T-cell (primary cell): ENCODE measurements at places on chromosomes 3 and 15.

DNA sequence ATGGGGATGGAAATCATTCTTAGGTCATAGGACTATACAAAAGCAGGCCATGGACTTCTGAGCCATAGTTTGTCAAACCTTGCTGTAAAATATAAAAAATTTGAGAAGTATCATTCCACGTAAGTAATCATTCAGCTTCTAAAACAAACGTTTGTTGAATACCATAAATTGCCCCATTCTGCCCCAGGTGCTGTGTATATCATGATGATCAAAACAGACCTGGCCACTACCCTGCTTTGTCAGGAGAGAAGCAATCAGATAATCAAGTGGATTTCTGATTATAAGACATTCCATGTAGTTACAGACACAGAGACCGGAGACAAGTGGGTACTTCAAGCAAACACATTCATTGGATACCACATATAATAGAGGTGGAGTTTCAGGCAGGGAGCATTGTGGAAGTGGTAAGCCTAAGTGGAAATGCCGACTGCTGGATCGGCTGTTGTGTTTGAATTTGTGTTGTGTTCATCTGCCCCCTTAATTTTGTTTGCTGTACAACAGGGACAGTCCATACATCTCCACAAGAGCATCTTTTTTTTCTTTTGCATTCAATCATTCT is 61.7 kb downstream of the TGFBR2 start:
- DNase-seq = no peak

DNA sequence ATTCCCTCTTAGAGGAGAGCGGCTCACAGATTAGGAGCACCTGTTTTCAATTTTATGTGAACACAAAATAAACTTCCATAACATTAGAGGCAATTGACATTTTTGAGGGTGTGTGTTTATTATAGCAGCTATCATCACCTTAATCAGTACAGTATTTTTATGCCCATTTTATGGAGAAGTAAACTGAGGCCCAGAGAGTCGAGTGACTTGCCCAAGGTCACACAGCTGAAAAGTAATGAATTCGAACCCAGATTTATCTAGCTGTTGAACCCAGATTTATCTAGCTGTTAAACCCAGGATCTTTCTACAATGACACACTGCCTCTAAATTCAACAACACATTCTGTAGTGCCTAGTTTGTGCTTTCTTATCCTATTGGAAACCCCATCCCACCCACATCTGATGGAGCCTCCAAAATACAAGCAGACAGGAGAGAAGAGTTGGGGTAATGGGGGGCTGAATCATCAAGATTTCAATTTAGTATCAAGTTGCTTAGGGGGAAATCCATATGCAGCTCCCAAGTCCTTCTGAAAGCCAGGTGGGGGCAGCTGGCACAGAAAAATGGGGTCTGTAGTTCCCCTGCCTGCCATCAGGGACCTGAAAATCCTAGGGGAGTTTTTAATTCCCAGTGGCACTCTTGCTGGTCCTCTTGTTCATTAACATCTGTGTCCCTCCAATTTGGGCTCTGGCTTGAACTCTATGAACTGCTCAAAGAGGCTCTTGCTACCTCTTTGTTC is 50.4 kb upstream of the TRA2B start:
- no peak for DNase-seq

- no peak for DNase-seq
Observed at GRCh38 chr3:128803307-128803706, 76.1 kb upstream of the ACAD9 start.

DNA sequence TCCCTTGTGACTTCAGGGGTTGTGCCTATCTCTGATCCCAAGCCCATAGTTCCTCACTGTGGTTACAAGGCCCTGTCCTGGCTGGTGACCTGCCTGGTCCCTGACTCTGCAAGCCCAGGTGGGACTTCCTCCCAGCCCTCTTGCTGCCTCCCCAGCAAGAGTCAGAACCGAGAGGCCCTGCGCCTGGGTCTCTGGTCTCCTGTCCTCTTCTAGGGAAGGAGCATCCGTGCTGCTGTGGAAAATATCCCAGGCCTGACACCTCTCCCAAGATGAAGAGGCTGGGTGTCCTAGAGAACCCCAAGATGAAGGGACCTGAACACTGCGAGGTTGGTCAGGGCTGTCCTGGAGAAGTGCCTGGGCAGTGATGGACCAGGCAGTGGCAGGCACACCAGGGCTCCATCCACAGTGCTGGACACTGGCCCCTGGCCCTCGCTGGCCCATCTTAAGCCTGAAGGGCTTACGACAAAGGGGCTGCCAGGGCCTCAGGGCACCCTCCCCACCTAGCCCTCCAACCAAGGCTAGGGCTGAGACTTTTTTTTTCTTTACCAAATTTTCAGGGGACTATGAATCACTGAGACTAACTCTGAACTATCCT is 32.7 kb downstream of the PTH1R start:
- DNase-seq = no peak

DNA sequence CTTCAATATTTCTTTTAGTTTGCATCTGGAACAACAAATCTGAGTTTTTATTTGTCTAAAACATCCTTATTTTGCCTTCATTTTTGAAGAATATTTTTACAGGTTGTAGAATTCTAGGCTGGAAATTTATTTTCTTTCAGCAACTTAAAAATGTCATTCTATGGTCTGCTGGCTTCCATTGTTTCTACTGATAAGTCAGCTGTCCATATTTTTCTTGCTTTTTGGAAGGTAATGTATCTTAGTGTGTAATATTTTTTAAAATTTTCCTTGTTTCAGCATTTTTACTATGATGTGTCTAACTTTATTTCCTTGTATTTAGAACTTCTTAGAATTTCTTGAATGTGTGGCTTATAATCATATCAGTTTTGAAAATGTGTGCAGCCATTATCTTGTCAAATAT is 37.0 kb downstream of the SEMA6D start:
- no peak for DNase-seq

DNA sequence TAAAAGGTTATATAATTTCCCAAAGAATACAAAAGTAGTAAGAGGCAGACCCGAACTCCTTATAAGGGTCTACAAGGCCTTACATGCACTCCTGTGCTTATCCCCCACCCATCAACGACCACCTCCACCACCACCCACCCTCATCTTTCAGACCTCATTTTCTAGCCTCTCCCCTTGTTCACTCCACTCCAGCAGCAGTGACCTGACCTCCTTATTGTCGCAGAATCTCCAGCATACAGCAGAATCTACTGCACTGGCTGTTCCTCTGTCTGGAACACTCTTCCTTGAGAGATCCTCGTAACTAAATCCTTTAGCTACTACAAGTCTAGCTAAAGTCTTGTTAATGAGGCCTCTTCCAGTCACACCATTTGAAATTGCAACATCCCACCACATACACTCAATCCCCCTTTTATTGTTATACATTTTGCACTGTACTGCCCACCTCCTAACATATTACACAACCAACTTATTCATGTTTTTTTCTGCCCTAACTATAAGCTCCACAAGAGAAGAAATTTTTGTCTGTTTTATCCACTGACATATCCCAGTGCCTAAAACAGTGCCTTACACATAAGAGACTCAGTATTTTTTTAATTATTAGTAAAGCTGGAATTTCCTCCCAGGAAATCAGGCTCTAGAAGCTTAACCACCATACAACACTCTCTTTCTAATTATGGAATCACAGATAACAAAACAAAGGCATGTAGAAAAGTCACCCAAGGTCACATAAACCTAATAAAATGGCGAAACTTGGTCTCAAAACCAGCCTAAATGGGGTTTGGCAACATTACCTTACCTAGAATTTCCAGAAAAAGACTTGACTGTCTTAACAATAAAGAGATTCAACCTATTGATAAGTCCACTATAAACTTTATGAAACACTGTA is 40.2 kb downstream of the ZNF148 start:
- DNase-seq = no peak

DNA sequence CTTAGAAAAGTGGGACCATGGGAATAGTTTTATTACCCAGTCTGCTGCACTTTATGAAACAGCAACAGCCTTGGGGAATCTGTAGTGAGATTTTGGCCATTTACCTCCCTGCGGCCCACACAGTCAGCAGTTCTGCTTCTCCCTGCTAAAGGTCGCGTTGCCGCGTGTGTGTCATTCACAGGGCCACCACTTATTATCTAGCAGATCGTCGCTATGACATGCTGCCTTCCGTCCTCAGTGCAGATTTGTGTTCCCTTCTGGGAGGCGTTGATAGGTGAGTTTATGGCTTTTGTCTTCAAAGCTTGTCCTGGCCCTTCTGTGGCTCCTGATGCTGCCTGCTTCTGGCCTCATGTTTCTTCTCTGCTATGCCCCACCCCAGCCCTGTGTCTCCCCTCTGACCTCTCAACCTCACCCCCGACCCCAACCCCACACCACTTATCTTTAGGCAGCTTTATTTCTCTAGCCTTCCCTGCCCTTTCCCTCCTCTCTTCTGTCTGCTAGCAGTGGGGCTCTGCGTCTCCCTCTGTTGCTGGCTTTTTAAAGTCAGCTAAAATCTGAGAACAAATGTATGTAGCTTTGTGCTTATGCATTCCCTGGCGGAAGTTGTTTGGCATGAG is 30.1 kb downstream of the DIS3L start:
- no peak for DNase-seq

DNA sequence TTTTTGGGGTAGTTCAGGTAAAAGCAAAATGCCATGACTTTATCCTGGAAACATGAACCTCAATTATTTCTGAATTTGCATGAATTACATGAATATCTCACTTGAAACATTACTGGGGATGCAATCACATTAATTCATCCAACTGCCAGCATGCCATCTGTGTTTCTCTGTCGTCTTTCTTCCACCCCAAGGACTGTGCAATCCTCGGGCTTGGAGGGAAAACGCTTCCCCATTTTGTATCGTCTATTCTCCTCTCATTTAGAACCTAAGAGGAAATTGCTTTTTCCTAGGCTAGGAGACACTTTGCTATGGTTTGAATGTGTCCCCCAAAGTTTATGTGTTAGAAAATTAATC is 109.4 kb downstream of the SQOR start:
- DNase-seq = no peak

DNA sequence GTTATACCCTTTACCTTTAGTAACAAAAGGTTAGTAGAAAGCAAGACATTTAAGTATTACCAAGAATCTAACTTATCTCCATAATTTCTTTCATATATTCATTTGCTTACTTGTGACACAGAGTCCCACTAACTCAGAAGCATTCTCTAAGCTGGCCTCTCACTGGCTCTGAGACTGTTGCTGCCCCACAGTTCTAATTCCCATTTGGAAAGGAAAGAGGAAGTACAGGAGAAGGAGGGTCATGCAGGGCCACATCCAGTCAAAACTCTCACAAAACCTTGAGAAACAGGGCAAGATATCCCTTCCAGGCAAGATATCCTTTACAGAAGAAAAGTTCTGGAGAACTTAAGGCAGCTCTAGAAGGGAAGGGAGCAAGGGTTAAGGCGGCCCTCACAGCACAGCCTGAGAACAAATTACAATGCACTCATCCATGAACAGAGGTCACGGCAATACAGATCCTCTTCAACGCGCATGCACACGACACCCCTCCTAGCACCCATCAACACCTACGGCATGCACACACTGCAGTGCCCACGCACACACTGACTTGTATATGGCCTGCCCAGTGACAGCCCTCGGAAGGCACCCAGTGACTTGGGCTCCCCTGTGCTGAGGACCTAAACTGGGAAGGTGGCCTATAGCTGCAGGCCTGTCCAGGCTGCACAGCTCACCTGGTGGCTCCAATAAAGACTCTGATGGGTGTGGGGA is 13.0 kb upstream of the MYO5C start:
- DNase-seq = no peak

DNA sequence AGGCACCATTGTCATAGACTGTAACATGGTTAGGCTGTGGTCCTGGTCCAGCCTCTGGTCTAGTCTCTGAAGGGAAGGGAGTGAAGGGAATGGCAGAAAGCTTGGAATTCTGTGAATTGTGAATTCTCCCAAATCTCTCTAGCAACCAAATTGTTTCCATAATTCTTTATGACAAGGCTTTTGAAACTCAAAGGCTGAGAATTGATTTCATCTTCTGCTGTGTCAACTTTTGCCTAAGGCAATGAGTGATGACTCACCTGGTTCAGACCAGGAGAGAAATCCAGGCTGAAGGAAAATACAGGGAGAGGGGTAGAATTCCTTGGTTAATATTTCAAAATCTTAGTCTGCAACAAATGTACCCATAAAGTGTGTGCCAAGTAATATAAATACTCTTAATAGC is 82.6 kb upstream of the ADPGK start:
- no peak for DNase-seq

DNA sequence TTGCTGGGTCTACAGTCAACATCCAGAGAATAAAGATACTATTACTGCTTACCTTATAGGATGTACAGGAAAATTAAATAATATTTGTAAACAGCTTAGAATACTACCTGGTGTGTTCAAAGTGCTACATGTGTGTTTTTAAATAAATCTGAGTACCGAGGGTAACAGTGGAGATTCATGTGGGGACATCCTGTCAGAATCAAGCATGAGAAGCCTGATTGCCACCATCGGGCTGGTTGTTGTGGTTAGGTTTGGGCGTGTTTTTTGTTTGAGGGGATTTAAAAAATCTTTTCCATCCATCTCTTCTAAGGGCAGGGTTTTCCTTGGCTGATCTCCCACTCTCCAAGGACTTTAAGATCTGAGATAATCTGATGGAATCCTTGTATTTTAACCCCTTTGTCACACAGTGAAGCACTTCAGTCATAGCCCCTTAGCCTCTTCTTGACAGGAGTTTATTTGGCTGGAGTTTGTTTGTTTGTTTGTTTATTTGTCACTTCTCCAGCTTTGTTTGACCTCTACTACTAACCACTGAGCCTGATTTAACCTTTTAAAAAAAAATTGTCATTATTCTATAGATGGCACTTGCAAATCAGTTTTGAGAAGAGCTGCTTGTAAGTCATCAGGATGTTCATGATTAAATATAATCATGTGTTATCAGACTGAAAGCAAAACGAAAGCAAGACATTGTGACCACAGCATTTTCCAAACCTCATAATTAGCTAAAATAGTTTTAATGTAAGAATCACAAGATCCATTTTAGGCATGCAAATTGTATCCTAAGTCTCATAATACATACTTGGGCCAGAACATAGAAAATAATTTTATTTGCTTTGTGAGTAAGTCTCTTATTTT is 72.8 kb upstream of the RARB start:
- no peak for DNase-seq

- no peak for DNase-seq
Observed at GRCh38 chr3:58638591-58638990, 28.0 kb downstream of the FAM3D start.

DNA sequence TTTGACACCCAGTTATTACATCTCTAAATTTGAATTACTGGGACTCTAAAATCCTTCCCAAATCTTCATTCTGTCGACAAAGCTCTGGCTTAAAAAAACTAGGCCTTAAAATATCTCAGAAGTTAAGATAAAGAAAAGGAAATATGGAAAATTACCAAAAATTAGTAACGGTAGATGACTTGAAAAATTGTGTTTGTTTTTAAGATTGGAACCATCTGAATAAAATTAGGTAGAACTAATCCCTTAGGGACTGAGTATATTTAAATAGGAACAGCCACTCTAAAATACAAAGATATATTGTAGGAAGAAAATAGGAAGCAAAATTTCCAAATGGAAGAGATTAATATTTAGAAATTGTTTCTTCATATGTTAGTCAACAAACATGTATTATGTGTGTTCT is 45.1 kb upstream of the CHMP2B start:
- no peak for DNase-seq
